NCI-H2081 treated with DMSO at 0.1 percent for 48 hours (cell line): ENCODE measurements at places on chromosomes 4 and X.

DNA sequence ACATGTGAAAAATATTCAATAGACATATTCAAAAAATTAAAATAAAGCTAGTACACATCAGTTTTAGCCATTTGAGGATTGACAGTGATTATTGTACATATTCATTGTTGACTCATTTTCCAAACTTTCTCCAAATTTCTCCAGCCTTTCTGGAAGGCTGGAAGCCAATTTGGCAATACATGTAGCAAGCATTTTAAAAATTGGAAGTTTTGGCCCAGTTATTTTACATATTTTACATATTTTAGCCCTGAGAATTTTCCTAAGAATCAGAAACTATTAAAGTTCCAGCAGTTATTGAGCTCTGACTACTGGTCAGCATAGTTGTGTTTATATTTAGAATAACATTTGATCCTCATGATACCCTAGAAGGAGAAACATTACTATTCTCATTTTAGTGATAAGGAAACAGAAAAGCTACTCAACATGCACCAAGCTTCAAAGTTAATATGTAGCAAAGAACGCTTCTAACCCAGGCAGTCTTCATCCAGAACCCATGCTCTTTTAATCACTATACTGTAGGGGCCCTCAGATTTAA lies 3.2 kb downstream of the CABS1 start:
- no peak for DNase-seq

DNA sequence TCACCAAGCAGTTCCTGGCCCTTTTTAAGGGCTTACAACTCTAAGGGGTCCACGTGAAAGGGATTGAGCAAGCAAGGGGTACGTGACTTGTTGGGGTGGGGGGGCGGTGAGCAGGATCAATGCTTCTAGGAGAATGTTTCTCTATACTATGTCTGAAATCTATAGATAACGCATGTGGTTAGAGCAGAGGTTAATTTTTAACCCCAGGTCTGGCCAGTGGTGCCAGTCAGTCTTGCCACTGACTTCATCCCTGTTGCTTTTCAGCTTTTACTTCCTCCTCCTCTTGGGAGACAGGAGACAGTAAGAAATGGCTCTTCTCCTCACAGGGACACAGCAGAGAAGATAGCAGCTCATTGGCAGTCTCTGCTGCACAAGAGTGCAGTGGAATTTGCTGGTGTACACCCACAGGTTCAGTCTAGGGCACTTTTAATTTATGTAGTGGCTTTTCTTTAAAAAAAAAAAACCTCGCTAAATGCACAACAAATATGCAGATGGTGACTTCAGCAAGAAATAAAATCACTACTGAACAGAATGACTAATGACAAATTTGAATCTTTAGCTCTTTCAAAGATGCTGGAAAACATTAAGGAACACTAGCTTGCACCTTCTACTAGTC lies 190.5 kb downstream of the CCNG2 start:
- no peak for DNase-seq

- DNase-seq, result no peak
These were observed 88.3 kb downstream of the FHDC1 start for GRCh38 chr4:153024466-153024865.

- DNase-seq, result no peak
These were observed 40.7 kb upstream of the MBTPS2 start for GRCh38 chrX:21798677-21799219.

- DNase-seq, result no peak
These were observed 2295.4 kb downstream of the ARAP2 start for GRCh38 chr4:33948921-33949320.

- DNase-seq, result no peak
These were observed 20.4 kb downstream of the MSANTD1 start for GRCh38 chr4:3269105-3269927.

DNA sequence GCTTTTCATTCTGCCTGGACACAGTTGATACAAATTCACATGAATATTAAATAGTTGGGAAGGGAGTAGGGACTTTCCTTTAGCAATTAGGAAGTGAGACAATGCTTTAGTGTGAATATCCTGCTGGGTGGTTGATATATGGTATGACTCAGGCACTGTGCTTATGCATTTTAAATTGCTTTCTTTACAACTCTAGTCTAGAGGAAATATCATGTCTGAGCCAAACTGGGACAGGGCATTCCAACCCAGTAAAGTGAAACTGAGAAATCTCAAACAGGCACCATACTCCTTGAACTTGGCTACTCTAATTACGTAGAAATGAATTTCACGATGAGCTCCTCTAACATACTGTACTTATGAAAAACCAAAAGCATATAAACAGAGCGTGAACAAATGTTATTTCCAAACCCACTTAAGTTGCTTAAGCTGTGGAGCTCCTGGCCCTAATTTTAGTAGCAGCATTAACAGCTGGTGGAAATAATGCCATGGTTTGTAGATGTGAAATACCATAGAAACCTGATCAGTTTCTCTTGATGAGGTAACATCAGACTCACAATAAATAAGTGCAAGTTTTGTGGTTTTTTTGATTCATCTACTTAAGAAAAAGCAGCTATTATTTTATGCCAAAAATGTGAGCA lies 242.9 kb upstream of the GK2 start:
- no peak for DNase-seq

- no peak for DNase-seq
These were observed 1.7 kb upstream of the TMEM271 start for GRCh38 chr4:577499-578450.

GRCh38 chr4:117660668-117661067 lies 373.6 kb upstream of the NDST3 start:
- DNase-seq, result no peak

DNA sequence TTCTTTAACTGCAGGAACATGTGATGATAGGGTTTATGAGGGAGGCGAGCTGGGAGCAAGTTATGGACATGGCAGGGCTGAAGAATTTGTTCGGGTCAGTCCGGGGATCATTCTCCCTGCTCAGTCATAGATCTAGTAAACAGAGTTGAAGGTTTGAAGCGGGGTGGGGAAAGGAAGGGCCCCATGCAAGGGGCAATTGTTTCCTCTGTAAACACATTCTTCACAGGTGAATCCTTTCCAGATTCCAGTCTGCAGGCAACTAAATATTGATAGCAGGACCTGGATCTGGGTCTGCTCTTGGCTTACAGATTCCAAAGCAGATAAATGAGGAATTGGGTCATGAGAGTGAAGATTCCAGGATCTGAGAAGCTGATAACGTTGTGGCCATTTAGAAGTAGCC lies 44.3 kb upstream of the ARHGAP24 start:
- no peak for DNase-seq

DNA sequence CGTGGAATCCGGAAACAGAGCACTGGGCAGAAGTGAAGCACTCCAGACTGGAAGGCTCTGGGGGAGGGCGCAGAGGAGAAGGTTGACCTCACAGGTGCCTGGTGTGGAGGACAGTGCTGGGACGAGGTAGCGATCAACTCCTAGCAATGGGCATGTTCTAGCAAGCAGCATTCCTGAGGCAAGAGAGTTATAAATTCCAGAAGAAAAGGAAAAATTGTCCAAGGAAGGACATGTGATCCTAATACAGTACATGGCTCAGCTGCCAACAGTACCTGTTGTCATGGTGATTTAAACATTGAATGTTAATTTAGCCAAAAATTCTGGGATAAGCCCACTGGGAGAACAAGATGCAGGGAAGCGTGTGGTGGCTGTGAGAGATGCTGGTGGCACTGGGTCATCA lies 8.2 kb downstream of the ARHGAP4 start:
- DNase-seq, result no peak

DNA sequence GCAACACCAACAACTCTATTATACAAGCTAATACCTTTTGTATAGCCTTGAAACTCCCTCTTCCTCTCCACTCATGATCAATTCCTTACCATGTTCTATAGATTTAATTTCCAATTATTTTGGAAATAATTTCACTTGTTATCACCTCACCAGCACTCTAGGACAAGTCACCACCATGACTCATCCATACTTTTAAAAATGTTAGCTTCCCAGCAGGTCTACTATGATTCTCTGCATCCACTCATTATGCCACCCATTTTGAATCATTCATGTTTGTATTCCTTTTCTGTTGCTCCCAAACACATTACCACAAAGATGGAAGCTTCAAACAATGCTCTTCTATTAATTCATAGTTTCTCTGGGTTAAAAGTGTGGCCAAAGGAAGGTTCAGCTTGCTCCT lies 469.6 kb downstream of the PDGFC start:
- DNase-seq, result no peak

- no peak for DNase-seq
These were observed 147.9 kb downstream of the CHIC2 start for GRCh38 chr4:53916431-53916889.

DNA sequence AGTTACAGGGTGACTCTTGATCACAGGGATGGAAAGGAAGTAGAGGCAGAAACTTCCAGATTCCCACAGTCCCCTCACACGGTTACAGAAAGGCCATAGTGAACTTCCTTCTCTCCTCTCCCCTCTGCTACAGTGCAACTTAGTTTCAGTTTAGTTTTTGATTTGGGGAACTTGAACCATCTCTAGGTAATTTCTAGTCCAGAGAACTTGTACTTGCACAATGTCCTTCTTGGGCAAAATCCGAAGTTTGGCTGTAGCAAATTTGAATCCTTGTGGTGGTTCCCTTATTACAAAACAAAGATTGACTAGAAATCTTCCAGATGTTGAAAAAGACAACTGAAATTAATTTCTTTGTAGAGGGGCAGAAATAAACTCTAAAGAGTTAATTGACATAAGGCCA lies 1.2 kb upstream of the BLTP1 start:
- DNase-seq, result no peak

DNA sequence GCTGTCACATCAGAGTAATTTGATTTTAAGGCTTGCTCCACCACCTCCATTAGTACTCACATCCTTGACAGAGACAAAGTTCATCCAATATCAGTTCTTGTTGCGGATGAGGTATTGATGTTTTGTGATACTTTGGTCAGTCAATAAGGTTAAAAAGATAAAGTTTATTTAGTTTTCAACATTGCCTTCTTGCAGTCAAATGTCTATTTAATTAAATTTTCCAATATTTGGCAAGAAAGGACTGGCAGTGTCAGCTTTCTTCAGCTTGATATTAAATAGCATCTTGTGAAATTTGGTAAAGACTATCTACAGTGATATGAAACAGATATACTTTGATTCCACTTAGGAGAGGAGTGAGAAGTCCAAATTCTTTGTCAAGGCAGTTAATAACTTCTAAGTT lies 493.4 kb downstream of the ADGRL3 start:
- DNase-seq, result no peak

- no peak for DNase-seq
These were observed 176.2 kb downstream of the RAPGEF2 start for GRCh38 chr4:159279084-159279483.

- DNase-seq, result no peak
These were observed 712.4 kb upstream of the LCORL start for GRCh38 chr4:18733961-18734360.

DNA sequence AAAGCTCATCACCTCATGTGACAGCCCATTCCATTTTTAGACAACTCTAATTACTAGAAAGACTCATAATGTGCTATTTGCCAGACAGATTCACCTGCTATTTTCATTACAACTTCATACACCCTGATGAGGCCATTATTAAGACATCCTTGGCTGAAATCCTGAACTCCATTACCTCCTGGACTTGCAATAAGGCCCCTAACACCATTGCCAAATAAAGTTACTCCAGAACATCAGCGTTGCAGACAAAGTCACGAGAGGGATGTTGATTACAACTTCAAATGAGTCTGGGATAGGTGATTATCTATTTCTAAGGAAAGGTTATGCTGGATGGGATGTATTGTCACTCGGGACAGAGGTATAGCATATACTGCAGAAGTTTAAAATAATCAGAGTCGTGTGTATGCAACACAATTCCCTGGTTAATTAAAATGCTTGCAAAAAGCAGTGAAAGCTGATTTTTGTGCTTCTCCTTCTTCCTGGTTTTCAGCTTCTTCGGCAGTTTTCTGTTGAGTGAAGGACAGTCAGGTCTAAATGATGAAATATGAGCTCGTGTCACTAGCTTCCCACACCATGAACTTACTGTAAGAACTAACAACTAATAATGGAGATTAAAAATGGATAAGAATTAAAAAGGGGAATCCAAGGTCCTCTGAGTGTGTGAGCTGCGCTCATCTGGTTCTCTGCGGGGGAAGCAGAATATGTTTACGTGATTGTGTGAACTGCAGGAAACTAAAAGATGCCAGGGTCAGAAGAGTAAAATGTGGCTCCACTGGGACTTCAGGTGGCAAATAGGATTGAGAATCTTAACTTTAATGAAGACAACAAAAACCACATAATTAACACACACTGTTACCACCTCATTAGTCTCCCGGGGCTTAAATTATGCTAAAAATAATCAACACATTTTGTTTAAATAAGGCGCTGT lies 17.6 kb upstream of the SOD3 start:
- no peak for DNase-seq

DNA sequence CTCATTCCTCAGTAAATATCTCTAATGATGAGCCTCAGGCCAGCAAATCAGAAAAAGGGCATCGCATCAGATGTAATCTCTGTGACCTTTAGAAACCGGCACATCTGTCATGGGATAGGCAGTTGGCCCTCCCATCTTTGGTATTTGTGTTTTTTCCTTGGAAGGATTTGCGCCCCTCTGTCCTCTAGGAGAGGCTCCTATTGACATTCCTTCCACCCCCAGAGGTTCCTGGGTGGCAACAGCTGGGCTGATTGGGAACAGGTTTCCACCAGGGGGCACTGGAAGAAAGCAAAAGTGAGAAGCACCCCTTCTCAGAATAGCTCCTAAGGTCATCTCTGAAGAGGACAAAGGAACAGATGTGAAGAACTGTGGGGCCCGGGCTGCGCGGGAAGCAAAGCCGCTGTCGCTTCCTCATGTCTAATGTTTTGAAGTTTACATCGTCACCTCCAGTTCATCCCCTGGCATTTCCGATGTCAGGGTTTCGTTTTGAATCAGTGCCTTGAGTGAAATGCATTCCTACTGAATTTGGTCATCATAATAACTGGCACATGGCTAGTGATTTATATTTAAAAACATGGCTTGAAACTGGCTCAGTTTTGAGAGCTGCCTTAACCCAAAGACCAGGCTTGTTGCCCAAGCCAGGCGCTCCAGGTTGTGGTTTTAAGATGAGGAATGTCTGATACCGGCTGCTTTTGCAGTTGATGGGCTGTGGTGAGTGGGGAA lies 6.2 kb downstream of the TXK start:
- DNase-seq, result peak; percentile 22

GRCh38 chr4:23856630-23857029 lies 33.2 kb downstream of the PPARGC1A start:
- no peak for DNase-seq

DNA sequence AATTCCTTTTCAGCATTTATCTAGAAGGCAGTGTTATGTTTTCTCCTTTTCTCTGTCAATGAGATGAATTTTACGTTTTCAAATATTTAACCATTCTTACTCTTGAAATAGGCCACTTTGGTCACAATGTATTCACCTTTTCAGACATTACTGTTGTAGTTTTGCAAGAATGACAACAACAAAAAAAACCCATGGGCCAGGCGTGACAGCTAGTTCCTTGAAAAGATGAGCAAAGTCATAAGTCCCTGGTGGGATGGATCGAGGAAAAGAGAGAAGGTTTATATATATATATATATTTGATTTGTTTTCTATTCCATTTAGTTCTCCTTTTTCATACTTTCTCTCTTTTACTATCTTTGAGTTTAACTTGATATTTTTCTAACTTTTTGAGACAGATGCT lies 38.1 kb upstream of the ACSL1 start:
- DNase-seq, result no peak
